ENCODE measurements at places on chromosomes 6 and 20.

- DNase-seq: no peak
These were observed 143.5 kb upstream of the AKAP12 start for GRCh38 chr6:151096255-151096612.

GRCh38 chr20:49483696-49484123 is 1.2 kb upstream of the KCNB1 start:
- no peak for DNase-seq

DNA sequence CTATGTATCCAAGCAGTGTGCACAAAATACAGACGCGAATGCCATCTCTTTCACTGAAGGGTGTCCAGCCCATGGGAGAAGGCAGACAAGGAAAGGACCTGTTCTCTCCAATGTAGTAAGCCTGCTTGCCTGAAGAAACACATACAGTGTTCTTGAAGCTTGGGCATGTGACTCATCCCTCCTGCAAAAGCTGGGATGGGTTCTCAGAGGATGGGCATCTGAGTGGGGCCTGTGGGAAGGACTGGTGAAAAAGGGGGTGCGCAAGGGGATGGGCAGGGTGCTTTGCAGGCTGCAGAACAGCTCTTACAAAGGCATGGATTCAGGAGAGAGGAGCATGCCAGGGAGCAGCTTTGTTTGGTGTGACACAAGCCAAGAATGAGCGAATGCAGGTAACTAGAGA is 128.1 kb downstream of the FYN start:
- no peak for DNase-seq

DNA sequence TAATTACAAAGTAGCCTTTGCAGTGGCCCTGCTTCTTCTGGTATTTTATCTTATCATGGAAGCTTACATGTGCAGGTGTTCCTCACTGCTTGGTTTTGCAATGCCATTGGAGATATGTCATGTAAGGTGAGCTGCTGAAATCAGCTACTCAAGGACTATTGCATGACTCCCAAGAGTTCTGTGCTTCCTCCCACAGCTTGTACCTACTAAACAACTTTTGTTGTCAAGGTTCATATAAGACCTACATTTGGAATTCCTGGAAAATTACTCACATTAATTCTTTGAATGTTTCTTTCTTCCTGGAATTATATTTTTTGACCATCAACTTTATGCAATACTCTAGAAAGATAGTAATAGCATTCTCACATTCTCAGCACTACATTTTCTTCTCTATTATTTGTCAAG is 427.5 kb upstream of the HSF2 start:
- no peak for DNase-seq

DNA sequence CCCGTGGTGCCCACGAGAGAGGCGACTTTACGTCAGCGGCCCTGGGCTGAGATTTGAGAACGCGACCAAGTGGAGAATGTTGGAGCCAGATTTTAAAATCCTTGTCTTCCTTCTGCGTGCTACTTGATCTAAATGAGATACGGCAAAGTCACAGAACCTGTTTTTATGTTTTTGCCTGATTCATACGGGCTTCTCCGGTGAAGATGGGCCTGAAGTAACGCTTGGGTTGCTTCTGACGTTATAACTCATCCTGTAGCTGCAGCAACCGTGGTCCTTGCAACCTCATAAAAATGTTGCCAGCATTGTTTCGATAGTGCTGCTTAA is 462 bp upstream of the SLC35B3 start:
- DNase-seq: no peak

GRCh38 chr20:6606651-6607050 is 160.8 kb upstream of the BMP2 start:
- DNase-seq: no peak

DNA sequence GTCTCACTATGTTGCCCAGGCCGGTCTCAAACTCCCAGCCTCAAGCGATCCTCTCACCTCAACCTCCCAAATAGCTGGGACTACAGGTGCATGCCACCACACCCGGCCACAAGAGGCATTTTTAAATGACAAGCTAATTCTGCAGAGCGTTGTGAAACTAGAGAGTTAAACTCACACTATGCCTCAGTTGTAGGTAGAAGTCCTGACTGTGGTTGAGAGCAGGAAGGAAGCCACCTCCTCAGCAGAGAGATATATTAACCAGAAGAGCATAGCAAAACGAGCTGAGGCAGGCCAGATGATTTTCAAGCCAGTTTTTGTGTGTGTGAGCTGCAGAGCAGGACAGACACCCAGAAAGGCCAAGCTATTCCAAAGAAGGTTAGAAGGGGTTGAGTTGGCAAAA is 150.3 kb downstream of the MBOAT1 start:
- DNase-seq: no peak

DNA sequence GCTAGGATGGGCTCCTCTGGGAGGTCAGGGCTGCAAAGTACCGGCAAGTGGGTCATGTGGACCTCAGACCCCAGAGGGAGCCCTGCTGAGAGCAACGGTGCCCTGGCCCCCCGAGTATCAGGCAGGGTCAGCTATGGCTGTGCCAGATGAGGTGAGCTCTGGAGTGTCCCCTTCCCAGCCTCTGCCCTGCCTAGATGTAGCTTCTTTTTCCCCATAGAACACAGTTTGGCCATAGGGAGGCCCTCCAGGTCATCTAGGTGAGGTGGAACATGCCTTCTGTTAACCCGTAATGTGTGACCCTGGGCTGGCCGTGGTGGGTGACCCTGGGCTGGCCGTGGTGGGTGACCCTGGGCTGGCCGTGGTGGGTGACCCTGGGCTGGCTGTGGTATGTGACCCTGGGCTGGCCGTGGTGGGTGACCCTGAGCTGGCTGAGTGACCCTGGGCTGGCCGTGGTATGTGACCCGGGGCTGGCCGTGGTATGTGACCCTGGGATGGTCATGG is 21.2 kb upstream of the PCMTD2 start:
- no peak for DNase-seq

DNA sequence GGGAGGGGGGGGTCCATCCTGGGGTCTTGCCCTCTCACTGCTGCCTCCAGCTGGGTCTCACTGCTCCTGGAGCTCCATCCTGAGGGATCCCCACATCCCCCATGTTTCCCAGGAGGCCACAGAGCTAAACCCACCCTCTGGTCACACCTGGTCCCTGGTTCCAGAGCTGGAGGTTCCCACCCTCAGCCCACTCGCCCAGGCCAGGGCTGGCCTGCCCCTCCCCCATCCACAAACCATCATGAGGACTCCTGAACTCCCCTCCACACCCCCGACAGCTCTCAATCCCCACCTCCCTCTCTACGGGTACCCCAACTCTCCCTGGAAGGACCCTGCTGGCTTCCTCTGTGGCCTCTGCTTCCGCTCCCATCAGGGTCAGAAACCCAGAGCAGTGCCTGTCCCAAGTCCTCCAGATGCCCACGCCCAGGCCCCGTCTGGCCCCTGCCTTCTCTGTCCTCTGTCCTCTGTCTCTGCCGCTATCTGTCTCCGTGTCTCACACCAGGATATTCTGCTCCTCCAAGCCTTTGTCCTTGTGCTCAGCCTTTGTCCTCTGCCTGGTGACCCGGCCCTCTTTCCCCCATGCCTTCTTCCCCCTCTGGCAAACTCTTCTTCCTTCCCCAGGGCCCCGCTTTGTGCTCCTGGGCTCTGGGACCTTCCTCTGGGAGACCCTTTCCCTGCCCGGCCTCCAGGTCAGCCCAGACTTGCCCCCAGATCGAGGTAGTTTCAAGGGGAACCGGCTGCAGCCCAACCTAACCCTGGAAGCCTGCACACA is 74.0 kb downstream of the SRC start:
- DNase-seq: no peak

DNA sequence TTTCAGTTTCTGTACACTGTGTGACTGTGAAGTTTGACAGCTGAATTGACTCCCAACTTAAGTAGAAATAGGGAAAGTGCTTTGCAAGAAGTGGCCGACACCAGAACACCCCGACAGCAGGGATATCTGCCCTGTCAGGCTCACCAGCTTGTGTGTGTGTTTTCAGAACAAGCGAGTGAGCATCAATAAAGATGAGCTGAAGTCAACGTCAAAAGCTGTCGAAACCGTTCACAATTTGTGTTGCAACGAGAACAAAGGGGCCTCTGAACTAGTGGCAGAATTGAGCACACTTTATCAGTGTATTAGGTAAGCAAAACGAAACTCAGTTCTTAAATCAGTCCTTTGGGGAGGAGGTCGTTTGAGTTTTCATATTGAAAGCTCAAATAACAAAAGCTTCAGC is 10.7 kb downstream of the NELFCD start:
- no peak for DNase-seq

- DNase-seq: no peak
These were observed 71.3 kb upstream of the IYD start for GRCh38 chr6:150297327-150298029.

GRCh38 chr6:34508425-34508824 is 42.5 kb downstream of the PACSIN1 start:
- no peak for DNase-seq

- DNase-seq: no peak
These were observed 34.9 kb upstream of the TNFAIP3 start for GRCh38 chr6:137832110-137832509.

Data from germinal center (tissue), 1 donor.